ENCODE measurements at places on chromosomes 5 and 9. TPM values are rescaled to one million over a fixed set of nuclear protein-coding genes. Genes with fewer than 3 reads are reported as not detected.

GRCh38 chr9:132833550-132834121, 44.4 kb downstream of the AK8 start:
- DNase-seq, result no peak

FYB1 gene
- total RNA-seq, result not detected

- no peak for DNase-seq
These were observed 8.7 kb downstream of the UBQLN1 start for GRCh38 chr9:83698976-83699585.

SPATA6L gene
- 0.69 TPM for total RNA-seq

DNA sequence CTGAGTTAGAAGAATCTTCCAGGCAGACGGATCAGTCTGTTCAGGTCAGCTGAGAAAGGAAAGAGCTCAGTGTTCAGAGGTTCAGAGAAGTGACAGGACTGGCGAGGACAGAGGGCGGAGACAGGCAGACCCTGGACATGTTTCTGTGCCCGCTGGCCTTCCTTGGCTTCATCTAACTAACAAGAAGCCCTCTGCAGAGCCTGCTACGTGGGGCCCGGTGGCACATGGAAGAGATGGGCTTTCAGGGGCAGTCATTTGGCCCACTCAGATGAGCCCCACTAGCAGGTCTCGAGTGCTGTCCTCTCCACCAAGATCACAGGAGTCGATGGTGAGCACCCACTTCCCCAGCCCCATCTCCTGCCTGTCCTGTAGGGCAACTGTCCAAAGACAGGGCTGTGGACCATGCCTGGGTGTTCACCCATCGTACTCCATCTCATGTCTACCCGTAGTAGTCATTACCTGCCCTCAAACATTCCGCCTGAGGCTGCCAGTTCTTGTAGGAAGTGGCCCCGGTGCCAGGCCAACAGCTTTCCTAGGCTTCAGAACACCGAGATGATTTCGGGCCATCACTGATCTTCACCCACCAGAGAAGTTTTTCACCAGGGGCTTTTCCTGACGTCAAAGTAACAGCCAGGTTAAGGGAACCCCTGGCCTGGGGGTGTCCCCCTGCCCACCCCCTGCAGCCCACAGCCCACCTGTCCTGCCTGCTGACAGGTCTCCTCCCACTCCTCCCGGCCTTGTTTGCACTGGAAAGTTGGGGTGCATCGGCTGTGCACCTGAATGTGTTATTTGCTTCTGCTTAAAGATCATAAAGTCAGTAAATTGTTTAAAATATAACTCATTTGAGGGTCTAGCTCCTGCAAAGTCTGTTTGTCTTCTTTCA, 14.0 kb downstream of the IRX2 start:
- no peak for DNase-seq

DNA sequence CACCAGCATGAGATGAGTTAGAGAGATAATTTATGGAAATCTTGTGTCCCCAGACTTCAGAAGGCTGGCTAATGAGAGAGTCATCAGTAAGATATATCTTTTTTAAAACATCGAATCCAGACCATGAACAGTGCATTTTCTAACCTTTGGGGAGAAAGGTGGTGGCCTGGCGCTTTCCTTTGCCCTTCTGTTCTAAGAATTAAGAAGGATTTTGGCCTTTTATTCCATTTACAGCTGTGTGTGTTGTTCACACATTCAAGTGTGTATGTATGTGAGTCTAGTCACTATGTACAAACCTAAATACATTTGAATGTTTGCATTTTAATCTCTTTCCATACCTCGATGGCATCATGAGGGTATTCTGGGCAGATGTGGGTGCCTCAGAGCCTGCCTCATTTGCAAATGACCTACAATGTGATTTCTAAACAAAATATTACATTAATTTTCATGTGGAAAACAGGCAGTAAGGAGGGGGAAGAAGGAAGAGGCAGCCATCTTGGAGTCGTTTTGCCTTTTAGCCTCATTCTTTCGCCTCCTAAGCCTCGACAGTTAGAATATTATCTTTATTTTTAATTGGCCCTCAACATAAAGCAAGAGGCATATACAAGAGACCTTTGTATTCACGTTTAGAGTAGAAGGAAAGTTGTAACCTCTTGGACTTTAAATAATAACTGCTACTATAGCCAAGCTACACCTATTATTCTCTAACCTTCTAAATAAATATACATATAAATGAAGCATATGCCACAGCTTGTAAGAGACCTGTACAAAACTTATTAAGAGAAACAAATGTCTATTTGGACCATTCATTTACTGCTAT, 125.3 kb upstream of the TMEM161B start:
- DNase-seq, result peak; percentile 28

DNA sequence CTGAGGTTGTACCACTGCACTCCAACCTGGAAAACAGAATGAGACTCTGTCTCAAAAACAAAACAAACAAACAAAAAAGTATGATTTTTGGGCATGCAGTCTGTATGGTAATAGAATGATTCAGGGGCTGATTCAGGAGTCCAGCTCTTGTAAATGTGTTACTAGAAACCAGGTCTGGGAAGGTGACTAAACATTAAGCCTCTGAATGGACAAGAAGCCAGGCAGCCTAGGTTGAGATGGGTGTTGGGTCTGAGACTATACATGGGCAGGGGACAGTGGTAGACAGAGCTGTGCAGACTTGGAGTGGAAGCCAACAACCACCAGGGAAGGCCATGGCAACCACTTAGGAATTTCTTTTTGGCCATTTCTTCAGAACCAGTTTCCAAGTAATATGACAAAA, 64.9 kb upstream of the TLE1 start:
- peak; percentile 42 for DNase-seq

DNA sequence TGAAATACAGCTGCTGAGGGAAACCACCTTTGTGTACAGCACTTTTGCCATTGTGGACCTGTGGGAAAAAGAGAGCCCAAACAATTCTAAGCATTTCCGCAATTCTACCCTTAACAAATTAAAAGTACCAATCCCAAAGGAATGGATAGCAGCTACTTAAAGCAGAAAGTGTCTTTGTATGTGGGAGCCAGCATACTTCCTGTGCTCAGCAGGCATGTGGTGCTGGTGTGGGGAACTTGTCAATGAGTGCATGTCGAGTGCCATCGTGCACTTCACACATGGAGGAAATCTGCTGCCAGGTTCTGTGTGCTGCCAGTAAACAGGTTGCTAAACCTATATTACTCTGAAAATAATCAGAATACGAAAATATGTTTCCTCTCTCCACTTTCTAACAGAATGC, 399.0 kb downstream of the LRRC70 start:
- DNase-seq, result no peak

- no peak for DNase-seq
These were observed 14.2 kb downstream of the IL4 start for GRCh38 chr5:132687995-132688394.

GRCh38 chr5:135977375-135977928, 22.7 kb upstream of the LECT2 start:
- peak; percentile 67 for DNase-seq

- DNase-seq, result no peak
These were observed 260.6 kb upstream of the ANKRD55 start for GRCh38 chr5:56493766-56494165.

DNA sequence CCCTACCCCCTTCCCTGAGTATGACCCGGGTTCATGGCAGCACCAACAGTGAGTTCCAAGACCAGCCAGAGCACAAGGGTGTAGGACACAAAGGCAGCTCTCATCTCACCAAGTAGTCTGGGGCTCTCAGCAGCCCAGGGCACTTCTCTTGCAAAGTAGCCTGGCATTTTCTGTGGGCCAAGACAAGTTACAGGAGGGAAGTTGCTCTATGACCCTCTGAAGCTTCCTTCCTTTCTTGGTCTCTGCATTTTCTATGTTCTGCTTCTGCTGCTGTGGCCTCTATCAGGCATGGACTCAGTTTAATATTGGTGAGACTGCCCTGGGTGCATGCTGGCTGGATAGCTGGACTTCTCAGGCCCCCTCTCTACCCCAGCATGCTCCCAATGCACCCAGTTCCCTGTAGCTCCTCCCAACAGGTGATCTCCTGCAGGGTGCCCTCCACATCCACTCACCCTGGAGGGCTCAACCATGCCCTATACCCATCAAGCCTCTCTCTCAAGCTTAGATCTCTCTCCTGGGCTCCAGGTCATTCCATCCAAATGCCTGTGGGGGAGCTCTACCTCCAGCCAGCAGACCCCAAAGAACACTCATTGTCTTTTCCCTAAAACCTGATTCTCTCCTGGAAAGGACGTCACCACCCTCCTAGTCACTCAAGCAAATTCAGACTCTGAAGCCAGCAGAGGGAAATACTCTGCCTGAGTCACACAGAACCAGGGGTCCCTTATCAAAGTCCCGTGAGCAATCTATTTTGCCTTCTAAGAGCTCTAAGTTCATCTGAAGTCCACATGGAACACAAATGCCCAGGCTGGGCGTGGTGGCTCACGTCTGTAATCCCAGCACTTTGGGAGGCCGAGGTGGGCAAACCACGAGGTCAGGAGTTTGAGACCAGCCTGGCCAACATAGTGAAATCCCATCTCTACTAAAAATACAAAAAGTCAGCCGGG, 13.8 kb downstream of the TBC1D2 start:
- DNase-seq, result no peak

DNA sequence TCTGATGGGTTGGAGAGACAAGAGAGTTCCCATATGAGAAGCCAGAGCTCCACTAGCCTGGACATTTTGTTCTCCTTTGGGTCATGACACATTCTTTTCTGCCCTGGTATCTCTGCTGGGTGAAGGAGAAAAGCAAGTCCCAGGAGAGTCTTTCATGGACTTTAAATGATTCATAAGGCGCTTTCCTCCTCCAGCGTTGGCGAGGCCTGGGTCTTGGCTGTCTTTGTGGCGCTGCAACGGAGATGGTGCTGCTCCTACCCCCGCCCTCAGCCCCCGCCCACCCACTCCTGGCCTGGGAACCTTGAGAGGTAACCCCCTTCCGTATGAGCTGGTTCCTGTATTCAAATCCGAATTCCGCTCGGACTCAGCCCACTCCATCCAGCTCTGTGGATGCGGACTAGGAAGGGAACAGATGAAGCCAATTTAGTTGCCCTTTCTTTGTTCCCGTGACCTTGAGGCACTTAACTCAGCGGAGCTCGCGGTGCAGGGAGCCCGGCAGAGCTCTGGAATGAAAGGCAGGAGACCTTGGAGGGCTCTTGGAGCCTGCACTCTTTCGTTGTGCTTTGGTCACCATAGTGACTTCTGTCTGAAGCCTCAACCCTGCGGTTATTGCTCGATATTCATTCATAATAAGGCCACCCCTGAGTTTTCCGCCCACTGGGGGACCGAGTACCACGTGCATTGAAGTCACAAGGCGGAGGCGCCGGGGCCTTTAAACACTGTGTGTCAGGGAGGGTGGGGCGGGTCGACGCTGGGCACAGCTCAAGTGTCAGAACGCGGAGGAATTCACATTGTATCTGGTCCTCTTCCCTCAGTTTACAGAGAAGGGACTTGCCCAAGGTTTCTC, 14.0 kb upstream of the PWWP2A start:
- peak; percentile 53 for DNase-seq

GRCh38 chr5:88967633-88968585, 84.9 kb upstream of the MEF2C start:
- no peak for DNase-seq

GRCh38 chr9:116152390-116152789, 1.2 kb upstream of the PAPPA start:
- DNase-seq, result peak; percentile 59

HK3 gene
- not detected for total RNA-seq

DNA sequence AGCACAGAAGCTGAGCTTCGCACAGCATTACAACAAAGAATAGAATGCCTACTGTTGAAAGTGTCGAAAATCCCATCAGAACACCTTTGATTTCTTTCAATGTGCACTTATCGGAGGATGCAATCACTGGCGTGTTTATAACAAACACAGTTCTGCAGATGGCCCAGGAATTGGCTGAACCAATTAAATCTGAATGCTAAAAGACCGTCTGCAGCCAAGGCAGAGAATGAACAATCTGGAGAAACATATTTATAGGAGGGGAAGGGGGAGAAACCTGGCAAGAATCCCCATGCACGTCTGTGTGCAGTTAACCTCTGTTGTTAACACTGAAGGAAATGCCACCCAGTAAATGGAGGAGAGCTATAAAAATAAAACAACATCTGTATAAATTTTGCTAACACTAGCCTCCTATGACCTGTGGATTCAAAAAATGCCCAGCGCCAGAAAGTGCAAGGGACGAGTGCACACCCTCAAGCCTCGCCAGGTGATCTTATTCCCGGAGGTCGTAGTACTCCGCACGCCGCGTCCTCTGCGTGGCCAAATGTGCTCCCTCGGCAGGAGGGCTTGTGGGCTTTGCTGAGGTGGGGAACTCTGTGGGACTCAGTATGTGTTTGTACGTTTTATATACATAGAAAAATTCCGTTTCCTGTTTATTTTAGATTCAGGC, 56.8 kb downstream of the PTCH1 start:
- no peak for DNase-seq

GRCh38 chr5:159120446-159120845, 20.7 kb upstream of the EBF1 start:
- DNase-seq, result no peak

C9orf50 gene
- total RNA-seq, result 0.10 TPM

DNA sequence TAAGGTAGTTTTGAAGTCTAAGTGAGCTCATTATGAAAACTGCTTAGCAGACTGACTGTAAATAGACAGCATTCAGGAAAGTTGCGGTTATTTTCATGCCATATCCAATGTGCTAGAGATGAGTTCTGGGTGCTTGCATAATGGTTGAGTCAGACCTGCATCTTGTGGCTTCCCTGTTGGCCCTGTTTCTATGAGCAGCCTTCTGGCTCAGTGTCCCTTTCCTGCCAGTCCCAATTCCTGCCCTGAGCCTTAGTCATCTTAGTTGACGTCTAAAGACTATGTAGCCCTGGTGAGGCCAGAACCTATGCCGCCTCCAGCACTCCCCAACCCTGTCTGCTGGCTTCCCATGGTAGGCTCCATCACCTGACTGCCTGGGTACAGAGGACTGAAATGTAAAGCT, 76.3 kb upstream of the TNFSF8 start:
- peak; percentile 99 for DNase-seq
